ENCODE measurements at places on chromosomes 4 and X.

- no peak for DNase-seq
Observed at GRCh38 chr4:751676-752075, 46.0 kb downstream of the PCGF3 start.

DNA sequence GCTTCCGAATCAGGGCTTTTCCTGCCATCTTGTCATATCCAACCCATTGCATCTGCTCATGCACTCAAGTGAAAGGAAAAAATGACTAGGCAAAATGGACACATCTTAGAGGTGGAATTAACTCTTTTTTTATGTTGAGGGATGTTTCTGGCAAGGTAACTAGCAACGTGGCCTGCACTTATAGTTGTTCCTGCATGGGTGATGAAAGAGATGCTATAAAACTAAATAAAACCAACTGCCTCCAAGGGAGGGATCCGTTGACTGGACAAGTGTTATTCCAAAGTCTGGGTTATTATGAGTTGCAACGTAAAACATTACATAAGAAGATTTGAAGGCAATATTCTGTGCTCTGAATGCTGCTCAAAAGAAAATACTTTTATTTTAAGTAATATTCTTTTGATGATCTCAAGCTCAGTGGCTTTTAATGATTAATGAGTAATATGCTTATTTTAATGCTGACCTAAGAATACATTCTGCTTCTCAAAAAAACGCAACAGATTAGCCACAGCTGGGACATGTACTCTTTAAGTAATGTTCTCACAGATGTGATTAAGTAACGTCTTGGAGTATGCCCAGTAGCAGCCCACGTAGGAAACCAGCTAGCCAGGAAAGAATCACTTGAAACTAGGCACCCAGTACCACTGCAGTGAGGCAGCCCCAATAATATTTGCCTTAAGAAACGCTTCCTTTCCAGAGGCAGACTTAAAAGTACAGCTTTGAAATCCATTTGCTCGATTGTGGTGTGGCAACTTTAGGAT lies 27.4 kb downstream of the KLF3 start:
- no peak for DNase-seq

DNA sequence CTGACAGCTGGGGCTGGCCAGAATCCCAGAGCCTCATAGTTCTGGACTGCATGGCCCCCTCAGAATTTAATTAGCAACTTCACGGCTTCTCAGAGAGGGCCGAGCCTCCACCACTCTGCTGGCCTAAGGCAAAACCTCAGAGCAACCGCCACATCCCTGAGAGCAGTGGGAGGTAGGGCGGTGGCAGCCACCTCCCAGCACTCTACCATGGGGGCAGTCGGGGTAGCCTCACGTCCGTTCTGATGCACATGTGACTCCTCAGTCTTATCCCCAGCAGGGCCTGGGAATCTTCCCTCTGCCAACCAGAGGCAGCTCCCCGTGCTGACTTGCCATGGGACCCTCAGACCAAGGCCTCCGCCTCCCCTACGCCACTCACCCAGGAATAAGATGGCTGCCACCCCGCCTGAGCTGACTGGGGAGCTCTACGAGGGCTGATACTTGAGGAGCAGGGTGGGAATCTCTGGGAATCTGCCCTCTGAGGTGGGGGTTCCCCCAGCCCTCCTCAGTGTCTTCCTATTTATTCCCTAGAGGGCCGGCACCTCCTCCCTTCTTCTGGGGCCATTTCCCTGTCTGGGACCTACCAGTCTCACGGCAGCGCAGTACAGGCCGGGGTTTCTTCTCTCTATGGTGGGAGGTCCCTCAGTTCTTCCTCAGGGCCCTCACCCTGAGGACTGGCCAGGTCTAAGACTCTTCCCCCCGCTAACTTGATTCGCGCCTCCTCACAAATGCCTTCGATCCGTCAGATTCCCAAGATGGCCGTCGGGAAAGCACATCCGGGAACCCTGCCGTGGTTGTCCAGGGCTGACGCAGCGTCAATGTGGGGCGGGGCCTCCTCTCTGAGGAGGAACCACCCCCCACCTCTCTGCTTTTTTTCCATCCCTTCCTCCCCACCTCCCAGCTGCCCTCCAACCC lies at the start of gene MAGEC2:
Gene MAGEC2, minus strand, starts transcription at position 769 of the 912 bp plus-strand sequence. CDS start 1,303 bp downstream, outside the sequence.
- DNase-seq, result no peak

DNA sequence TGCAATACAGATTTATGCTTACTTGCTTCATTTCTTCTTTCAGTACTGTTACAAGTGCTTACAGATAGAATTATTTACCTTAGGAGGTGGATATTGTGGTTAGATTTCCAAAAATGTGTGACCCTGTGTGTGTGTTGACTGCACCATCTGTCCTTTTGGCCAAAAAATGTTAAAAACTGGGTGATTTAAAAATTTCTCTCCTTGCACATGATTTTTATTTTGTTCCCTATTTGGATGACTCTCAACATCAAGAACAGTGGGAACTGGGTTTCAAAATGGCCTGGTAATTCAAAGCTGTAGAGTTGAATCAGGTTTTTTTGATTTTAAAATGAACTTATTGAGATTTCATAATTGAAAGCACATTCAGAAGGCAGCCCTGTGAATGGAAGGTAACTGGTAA lies 1132.9 kb downstream of the RAPGEF2 start:
- DNase-seq, result no peak

DNA sequence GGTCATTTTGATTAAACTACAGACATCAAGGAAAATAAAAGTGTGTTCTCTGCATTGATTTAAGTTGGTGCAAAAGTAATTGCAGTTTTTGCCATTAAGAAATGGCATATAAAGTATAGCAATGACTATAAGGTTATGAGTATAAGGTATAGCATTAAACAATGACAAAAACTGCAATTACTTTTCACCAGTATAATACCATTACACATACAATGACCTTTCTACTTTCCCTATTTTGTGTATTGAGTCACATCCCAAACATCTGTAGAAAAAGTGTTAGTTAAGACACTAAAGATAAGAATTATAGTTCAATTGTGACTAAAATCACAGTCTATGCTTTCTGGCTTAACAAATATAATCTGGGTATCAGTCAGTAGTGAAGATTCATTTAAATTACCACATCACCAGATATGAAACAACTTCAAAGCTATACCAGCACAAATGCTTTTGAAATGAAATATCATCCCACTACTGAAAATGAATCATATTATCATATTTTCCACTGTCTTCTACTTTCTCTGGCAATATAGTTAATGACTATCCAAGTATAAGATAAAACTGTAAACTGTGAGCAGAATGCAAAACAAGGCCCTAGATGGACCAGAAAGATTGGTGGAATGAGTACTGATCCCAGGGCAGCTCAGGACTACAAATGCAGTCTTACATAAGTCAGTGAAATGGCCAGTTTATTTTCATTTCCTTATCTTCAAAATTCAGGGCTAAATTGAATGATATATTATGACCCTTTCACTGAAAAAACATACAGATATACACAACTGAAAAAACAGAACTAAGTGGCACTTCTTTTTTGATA lies 241.1 kb downstream of the ANTXR2 start:
- DNase-seq, result no peak

GRCh38 chr4:104210420-104210819 lies 284.3 kb downstream of the CXXC4 start:
- no peak for DNase-seq

GRCh38 chr4:152937336-152938236 lies 1.5 kb downstream of the FHDC1 start:
- peak; percentile 23 for DNase-seq

GRCh38 chrX:6890544-6891261 lies 256.8 kb upstream of the STS start:
- no peak for DNase-seq

DNA sequence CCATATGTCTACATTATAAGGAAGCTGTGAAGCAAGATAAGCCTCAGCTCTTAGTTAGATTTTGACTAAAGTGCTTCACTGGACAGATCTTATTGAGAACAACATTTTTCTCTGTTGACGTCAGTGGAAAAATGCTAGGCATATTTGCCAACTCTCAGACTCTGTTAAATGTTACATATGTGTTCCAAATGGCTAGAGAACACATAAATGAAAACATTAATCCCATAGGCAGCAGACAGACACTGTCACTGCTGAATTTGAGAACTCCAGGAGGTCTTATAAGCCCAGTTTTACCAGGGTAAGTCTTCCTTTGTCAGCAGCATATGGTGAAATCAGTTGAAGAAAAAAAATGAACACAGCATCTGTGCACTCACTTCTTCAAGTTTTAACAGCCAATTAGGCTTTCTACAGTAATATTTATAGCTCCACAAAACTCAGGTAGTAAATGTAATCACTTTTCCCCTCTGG lies 186.9 kb downstream of the CAMK2D start:
- DNase-seq, result no peak

- peak; percentile 7 for DNase-seq
Observed at GRCh38 chr4:102757681-102758080, 3.1 kb downstream of the MANBA start.

- no peak for DNase-seq
Observed at GRCh38 chr4:53128231-53128630, 237.6 kb downstream of the SCFD2 start.

Data from Calu3 (cell line).